Ascending aorta (tissue), 2 donors: ENCODE measurements at places on chromosomes 4 and X.

GRCh38 chrX:136386826-136387225 is 86.1 kb downstream of the ADGRG4 start:
- no peak for DNase-seq

- DNase-seq, result no peak
These were observed 92.5 kb downstream of the PARM1 start for GRCh38 chr4:75025431-75025830.

DNA sequence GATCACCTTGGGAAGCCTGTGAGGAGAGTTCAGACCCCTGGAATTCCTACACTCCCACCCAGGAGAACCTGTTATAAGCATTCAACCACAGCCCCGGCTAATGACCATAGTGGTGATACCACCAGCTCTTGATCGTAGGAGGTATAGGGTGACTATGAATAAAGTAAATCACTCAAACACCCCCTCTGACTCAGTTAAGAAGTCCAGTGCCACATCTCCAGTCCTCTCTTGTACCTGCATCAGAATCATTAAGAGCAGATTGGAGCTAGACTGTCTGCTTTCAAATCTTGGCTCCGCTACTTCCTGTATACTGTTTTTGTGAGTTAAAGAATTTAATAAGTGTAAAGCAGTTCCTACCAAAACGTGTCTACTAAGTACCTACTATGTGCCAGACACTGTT is 565.1 kb upstream of the DIPK2B start:
- no peak for DNase-seq

DNA sequence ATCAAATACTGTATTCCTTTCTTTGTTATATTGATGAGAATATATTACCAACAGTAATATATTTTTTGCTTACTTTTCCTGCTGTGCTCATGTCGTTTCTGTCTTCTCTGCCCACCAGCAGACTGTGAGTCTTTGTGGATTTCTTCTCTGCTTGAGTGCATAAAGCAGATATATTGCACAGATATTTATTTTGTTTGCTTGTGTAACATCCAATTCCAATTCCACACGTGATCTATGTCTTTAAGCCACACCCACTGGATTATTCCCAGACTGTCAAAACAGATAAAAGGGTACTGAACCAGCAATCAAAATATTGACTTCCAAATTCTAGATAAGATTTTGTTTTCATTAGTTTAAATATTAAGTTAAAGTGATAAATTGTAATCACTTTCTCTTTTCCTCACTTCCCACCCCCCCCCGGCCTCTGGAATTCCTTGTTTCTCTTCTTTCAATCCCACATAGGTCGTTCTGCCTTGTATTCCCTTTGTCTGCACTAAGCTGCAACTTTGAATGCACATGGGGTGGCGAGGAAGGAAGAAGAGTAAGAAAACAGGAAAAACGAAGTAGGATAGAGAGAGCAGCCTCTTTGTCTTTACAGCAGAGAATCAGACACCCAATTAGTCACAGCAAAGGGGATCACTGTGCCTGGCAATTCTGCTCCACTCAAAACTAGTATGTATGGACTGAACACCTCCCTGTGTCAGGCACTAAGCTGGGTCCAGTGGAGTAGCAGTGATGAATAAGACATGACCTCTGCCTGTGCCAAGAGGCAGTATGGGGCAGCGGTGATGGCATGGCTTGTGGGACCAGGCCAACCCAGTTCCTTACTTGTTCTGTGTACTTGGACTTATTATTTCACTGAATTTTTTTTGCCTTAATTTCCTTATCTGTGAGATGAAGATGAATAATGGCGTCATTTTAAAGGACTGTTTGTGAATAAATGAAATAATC is at the start of gene ADH1B:
TSS of gene ADH1B (minus strand) at position 161 of the 951 bp plus-strand sequence. CDS start at position 91, 70 bp downstream.
- DNase-seq, result no peak

DNA sequence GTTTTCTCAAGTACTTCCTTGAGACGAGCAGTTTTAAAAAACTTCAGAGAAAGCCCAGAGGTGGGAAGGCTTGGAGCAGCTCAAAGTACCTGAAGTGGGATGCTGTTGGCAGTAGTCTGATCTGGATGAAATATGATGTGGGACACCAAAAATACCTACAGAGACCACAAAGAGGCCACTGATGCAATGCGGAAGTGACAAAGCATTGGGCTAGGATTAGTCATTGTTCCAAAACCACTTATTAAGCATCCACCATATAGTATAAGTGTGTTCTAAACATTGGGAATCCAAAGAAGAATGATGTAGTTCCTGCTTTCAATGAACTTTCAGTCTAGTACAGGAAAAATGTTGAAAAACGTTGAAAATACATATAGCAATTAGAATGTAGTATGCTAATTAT is 386.1 kb upstream of the CNKSR2 start:
- DNase-seq, result no peak

DNA sequence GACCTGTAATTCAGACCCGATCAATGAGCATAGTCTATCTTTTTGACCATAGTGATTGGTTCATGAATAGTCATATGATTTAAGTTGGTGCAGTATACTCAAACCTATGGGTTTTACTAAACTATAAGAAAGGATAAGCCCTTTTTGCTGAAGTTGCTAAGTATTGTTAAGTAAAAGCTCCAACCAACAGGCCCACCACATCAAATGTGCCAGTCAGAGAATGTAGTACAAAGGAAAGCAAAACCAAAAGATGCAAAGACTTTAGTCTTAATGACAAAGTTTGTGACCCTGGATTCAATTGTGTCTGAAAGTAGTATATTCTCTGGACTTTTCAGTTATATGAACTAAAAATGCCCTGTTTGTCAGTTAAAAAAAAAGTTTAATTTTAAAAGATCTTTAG is 208.1 kb upstream of the TET2 start:
- DNase-seq, result no peak

- DNase-seq, result no peak
These were observed 329.9 kb downstream of the NAF1 start for GRCh38 chr4:162836773-162837172.

DNA sequence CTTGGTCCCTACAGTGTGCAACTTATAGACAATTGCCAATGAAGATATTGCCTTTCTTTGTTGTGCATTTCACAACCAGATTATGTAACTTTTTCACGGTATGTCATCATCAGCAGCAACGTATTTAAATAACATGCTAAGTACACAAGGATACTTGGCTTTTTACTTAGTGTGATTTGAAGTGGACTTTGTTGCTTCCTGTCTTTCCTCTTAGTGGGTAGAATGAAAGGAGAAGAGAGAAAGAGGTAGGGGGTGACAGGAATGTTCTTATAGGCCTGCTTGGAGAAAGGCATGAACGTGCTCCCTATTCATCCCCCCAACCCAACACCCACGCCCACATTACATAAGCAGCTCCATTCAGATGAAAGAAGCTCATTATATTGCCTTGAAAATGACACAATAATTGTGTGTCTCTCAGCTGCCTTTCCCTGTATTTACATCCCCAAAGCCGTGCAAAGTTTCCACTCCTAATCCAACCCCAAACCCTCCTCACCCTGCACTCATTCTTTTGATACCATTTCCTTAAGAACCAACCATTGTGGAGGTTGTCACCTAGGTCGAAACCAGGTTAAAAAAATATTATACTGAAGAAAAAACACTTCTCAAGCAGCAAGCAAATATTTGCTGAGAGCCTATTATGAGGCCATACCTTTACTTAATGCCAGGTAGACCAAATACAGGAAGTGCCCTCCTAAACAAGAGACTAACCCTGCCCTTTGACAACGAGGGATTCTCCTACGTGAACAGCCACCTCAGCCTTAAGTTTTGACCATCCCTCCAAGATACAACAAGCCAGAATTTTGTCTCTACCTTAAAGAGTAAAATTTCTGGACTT is 25.2 kb upstream of the GK start:
- no peak for DNase-seq

DNA sequence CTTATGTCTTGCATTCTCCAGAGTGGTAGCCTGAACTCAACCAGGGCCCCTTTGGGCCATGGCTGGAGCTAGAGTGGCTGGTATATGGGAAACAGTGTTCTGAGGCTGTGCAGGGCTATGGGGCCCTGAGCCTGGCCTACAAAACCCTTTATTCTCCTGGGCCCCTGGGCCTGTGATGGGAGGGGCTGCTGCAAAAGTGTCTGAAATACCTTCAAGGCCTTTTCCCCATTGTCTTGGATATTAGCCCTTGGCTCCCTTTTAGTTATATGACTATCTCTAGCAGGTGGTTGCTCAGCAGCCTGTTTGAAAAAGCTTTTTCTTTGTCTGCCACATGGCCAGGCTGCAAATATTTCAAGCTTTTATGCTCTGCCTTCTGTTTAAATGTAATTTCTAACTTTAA is 22.5 kb downstream of the APOOL start:
- DNase-seq, result no peak

- DNase-seq, result no peak
These were observed 27.2 kb downstream of the HTR2C start for GRCh38 chrX:114611018-114611619.

DNA sequence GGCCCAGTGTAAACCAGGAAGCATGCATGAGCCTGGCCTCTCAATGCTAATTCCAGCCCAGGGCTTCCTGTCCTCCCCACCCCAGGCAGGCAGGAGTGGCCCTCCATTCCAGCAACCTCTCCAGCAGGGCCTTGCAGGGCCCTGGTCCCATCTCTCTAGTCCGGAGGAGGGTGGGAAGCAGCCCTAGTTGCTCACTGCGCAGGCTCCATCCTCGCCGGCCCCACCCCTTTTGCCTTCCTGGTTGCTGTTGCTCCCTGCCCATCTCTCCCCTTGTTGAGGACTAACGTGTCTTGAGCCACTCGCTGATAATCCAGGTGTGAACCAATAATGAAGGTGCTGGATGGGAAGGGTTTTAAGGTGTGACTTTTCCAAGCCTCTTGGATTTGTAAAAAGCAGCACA is 161.2 kb upstream of the BCOR start:
- DNase-seq, result no peak

DNA sequence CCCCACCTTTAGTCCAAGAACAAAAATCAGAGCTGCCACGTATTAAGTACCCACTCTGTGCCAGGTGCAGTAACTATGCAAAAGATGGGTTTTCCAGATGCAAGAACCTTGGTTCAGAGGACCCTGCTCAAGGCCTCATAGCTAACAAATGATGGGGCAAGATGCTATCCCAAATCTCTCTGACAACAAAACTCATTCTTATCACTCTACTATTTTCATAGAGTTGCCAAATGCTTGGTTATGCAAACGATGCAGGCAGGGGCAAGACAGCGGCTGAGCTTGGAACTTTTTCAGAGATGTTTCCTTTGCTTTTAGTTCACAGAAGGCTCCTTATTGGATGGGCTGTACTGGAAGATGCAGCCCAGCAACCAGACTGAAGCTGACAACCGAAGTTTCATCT is 30.5 kb downstream of the PKD2 start:
- no peak for DNase-seq

- no peak for DNase-seq
These were observed 133.6 kb upstream of the QRFPR start for GRCh38 chr4:121514443-121514842.

- no peak for DNase-seq
These were observed 22.9 kb upstream of the FRMPD4 start for GRCh38 chrX:12115377-12115776.

DNA sequence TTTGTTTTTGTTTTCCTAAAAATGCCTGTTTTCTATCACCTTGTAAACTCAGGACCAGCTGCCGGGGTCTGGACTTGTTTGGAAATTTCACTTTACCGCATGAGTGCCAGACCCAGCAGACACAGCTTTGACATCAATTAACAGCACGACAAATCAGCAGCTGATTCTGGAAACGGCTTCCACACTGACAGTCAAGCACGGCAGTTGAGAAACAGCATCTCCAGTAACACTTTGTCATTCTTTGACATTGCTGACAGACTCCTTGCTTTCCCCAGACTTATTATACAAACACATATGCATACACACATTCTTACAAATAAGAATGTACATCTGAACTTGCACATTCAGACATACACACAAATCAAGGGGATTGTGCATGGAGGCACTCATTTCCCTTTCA is 1017.6 kb upstream of the HS3ST1 start:
- DNase-seq, result no peak

DNA sequence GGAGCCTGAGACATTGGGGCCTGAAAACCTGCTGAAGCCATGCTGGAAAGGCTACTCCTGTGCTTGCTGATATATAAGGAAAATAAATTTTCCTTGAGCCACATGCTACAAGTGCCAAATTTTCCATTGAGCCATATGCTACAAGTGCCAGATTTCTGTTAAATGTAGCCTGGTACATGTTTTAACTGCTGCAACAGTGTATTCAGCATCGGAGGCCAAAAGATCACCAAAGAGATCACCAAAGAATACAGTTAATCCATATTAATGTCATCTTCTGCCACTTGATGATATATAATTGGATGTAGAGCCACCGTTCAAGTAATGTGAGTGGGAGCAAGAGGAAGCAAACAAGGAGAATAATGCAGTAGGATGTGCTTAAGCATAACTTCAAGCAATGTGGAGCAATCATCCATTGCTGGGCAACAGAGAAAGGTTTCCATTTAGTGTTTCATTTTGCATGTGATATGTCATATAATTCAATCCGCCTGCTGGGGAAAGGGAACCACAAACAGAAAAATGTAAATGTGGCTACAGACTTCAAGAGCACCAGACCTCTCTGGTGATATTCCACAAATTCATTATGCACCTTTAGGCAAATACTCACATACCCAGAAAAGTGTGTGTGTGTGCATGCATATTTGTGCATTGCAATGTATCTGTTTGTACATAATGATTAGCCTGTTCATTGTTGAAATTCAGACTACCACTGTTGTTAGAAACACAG is 295.9 kb downstream of the KCNIP4 start:
- no peak for DNase-seq

DNA sequence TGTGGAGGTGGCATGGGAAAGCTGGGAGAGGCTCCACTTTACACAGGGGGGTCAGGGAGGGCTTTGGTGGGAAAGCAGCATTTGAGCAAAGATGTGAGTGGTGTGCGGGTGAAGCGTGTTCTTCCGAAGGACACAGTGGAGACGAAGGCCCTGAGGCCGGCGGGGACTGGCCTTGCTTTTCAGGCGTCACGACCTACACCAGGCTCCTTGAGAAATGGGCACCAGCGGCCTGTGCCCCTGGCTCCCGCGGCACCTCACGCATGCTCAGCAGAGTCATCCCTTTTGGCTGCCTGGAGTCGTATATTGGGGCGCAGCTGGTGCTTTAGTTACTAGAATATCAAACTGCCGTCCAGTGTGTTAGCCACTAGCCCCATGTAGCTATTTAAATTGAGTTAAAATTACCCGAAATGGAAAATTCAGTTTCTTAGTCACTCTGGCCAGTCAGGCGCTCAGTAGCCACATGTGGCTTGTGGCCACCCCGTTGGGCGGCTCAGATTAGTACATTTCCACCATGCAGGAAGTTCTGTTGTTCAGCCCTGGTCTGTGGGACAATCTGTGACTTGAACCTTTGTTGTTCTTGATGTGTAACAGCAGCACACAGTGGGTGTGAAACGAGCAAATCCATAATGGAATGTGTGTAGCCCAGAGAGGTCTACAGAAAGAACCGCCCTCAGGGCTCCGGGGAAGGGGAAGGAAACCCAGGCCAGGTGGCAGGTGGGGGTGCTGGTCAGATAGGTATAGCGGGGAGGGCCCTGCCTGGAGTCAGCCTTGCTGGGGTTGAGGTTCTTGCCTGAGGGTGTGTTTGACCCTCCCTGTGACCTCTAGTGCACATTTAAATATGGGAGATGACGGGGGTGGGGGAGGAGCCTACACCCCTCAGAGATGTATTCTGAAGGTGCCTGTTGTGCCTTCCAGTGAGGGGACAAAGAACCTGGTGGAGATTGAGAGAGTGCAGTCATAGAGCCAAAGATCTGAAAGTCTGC is 30.4 kb downstream of the TBC1D14 start:
- DNase-seq, result no peak
